GM12878 (cell line): ENCODE measurements at places on chromosomes 1 and 21. TPM values are rescaled to one million over a fixed set of nuclear protein-coding genes. Genes with fewer than 3 reads are reported as not detected.

The CRABP2 gene
- 1.2 and 1.3 TPM in 2 replicates for total RNA-seq

- H3K4me3 ChIP-seq = no peak overlapping the region
- no peak overlapping the region for H3K27ac ChIP-seq
- H3K36me3 ChIP-seq = no peaks in the 10 kb centered on the region
Observed at GRCh38 chr1:183178545-183178944, 7.5 kb upstream of the LAMC2 start.

DNA sequence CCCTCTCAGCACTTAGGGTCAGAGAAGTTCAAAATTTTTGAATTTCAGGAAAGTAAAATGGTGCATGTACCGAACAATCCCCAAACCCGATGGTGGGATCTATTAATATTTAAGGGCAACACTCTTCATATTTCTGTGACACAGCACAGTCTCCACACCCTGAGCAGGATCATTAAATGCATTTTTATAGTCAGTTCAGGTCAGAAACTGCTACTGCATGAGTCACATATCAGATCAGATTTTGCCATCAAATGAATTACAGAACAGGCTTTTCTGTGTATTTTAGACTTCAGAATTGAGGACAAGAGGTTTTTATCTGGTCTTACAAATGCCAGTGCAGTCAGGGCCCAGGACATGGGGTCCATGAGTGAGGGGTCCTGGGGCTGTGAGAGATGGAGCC, 79.2 kb downstream of the RIPK4 start:
- H3K27me3 ChIP-seq = no peaks in the 10 kb centered on the region
- H3K4me3 ChIP-seq = no peak overlapping the region
- no peak overlapping the region for H3K27ac ChIP-seq
- no peaks in the 10 kb centered on the region for H3K36me3 ChIP-seq

The TEX38 gene
- not detected in 2 replicates for total RNA-seq

DNA sequence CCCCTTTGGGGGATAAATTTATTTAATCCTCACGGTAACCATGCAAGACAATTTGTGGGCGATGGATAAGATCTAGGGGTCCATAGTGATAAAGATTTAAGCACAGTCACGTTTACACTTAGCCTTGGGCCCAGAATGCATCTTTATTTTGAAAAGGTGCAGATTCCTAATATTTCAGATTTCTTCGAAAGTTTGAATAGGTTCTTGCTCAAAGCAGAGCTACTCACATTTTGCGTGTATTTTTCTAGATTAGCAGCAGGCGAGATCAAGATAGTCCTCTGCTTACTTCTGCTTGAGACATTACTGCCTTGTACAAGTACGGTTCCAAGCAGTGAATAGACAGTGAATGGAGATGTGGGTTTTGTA, 647 bp downstream of the TSEN15 start:
- H3K36me3 ChIP-seq = peaks cover 4% of the 10 kb centered on the region; the same call in 1 of the 2 replicates
- H3K4me3 ChIP-seq = peak overlapping the region; percentile 83
- peak overlapping the region; percentile 78 for H3K27ac ChIP-seq
- no peaks in the 10 kb centered on the region for H3K27me3 ChIP-seq
- no peak for DNase-seq

GRCh38 chr1:9603766-9604753, 15.3 kb downstream of the TMEM201 start:
- peaks cover 27% of the 10 kb centered on the region for H3K36me3 ChIP-seq
- no peaks in the 10 kb centered on the region for H3K27me3 ChIP-seq
- no peak overlapping the region for H3K4me3 ChIP-seq
- no peak overlapping the region for H3K27ac ChIP-seq

DNA sequence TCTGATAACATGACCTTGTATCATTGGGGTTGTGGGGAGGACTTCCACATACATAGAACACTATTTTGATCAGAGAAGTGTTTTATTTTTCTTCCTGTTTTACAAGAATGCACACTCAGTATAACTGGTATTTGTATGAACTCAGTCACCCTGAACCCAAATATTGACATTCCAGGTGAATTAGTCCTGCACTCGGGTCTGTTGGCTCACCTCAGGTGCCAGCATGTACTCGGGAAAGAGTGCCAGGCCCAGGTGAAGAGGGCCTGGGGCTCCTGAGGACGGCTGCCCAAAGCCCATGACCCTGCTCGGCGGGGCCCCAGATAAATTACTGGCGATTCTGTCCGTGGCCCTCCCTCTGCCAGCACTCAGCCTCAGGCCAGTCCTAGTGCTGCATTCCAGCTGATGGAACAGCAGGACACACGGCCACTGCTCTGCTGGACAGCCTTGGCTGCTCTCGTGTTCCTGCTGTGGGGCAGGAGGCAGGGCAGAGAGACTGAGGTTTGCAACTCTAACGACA, 75.4 kb upstream of the TMPRSS2 start:
- no peaks in the 10 kb centered on the region for H3K36me3 ChIP-seq
- no peak overlapping the region for H3K4me3 ChIP-seq
- no peak overlapping the region for H3K27ac ChIP-seq
- H3K27me3 ChIP-seq = no peaks in the 10 kb centered on the region
- H3K4me1 ChIP-seq = no peaks in the 10 kb centered on the region

DNA sequence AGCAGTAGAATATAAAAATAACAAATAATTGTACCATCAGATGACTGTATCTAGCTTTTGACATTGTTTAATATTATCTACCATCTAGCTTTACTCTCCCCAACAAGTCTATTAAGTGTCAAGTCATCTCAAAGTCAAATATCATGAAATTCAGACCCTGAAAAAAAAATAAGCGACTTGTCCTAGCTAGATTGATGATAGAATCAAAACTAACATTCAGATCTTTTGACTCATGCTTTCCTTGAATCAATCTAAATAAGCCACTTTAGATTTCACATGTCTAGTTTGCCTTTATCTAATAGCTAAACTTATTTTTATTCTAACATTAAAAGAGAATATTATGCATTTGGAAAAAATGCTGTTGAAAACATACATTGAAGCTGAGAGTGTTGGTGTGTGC, 35.4 kb downstream of the CRB1 start:
- no peaks in the 10 kb centered on the region for H3K27me3 ChIP-seq
- no peak for DNase-seq
- no peaks in the 10 kb centered on the region for H3K36me3 ChIP-seq

- H3K4me3 ChIP-seq = no peak overlapping the region
- no peaks in the 10 kb centered on the region; the same call in 1 of the 2 replicates for H3K27me3 ChIP-seq
- no peaks in the 10 kb centered on the region for H3K36me3 ChIP-seq
- no peak for DNase-seq
- no peaks in the 10 kb centered on the region for H3K4me1 ChIP-seq
- no peak overlapping the region for H3K27ac ChIP-seq
Observed at GRCh38 chr1:7302873-7303272, 468.2 kb upstream of the VAMP3 start.

The SMPDL3B gene
- 1.9 TPM in 2 replicates for total RNA-seq

DNA sequence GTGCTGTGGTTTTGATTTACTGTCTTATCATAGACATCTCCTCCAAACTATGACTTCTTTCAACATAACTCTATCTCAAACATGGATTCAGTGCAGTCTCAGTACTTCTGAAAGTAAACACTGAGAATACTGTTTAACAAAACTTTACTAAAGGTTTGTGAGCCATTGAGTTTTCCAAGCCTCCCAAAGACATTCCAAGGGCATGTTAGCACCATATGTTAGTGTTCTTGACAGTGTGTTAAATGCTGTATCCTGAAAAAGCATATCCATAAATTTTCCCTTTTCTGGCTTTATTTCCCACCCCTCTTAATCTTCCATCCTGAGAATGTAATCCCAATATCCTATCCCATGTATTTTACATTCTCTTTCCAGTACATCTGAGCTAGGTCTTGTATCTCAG, 446.8 kb upstream of the CXADR start:
- no peak overlapping the region for H3K4me3 ChIP-seq
- no peaks in the 10 kb centered on the region for H3K27me3 ChIP-seq
- DNase-seq = no peak
- H3K36me3 ChIP-seq = no peaks in the 10 kb centered on the region
- H3K4me1 ChIP-seq = no peaks in the 10 kb centered on the region

GRCh38 chr1:226211181-226211821, 12.2 kb upstream of the MIXL1 start:
- H3K27ac ChIP-seq = no peak overlapping the region
- no peak overlapping the region for H3K4me3 ChIP-seq
- H3K4me1 ChIP-seq = no peaks in the 10 kb centered on the region; the same call in 1 of the 2 replicates
- DNase-seq = no peak

GRCh38 chr1:210262897-210263272, 30.3 kb downstream of the SERTAD4 start:
- no peak overlapping the region for H3K4me3 ChIP-seq
- H3K4me1 ChIP-seq = no peaks in the 10 kb centered on the region
- H3K36me3 ChIP-seq = no peaks in the 10 kb centered on the region
- H3K27ac ChIP-seq = no peak overlapping the region

GRCh38 chr1:212139526-212140135, 104.1 kb downstream of the DTL start:
- no peak overlapping the region for H3K4me3 ChIP-seq
- H3K4me1 ChIP-seq = no peaks in the 10 kb centered on the region
- H3K27ac ChIP-seq = no peak overlapping the region
- DNase-seq = no peak
- no peaks in the 10 kb centered on the region for H3K36me3 ChIP-seq

GRCh38 chr1:204107892-204108291, 35.0 kb downstream of the SOX13 start:
- H3K36me3 ChIP-seq = no peaks in the 10 kb centered on the region
- H3K27ac ChIP-seq = no peak overlapping the region
- H3K4me3 ChIP-seq = no peak overlapping the region
- peaks cover under 1% of the 10 kb centered on the region; the same call in 1 of the 2 replicates for H3K4me1 ChIP-seq
- H3K27me3 ChIP-seq = peaks cover 1% of the 10 kb centered on the region; the same call in 1 of the 2 replicates

- H3K27ac ChIP-seq = no peak overlapping the region
- H3K4me1 ChIP-seq = peaks cover 11% of the 10 kb centered on the region; the same call in 1 of the 2 replicates
- no peak for DNase-seq
- H3K36me3 ChIP-seq = no peaks in the 10 kb centered on the region
- H3K27me3 ChIP-seq = no peaks in the 10 kb centered on the region
Observed at GRCh38 chr1:183694755-183695154, 41.6 kb upstream of the APOBEC4 start.

- DNase-seq = no peak
- no peak overlapping the region for H3K27ac ChIP-seq
- H3K4me3 ChIP-seq = no peak overlapping the region
- H3K36me3 ChIP-seq = peaks cover 15% of the 10 kb centered on the region; the same call in 1 of the 2 replicates
- H3K4me1 ChIP-seq = peaks cover 57% of the 10 kb centered on the region
- no peaks in the 10 kb centered on the region for H3K27me3 ChIP-seq
Observed at GRCh38 chr1:39266269-39266668, 61.8 kb downstream of the MACF1 start.

DNA sequence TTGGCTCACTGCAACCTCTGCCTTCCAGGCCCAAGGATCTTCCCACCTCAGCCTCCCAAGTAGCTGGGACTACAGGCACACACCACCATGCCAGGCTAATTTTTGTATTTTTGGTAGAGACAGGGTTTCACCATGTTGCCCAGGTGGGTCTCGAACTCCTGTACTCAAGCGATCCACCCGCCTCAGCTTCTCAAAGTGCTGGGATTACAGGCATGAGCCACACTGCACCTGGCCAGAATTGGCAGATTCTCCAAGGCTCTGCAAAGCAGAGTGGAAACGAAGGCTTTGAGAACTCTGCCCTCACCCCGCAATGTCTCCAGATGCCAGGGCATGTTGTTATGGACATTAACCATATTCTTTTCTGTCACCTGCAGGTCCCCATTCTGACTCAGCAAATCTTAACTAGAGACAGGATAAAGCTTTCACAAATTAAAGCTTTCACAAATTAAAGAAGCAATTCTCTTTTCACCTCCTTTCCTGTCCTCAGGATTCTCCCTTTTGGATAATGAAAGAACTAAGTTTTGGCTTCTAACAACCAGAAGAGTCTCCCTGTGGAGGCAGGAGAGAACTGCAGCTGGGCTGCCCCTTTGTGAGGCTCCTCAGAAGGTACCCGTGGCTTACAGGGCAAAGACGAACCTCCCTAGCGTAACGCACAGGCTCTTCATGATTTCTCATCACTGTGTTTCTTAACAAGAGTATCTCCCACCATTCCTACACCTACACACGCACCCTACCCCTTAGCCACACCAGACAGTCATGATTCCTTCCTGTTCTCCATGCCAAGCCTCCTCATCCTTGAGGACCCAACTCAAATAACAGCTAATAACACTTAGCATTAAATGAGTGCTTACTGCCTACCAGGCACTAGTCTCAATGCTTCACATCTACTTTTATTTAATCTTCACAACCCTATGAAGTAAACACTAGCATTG, 29.8 kb downstream of the GPA33 start:
- H3K4me1 ChIP-seq = 0 out of 2 replicates have a peak, but pooled peaks cover 3% of the 10 kb centered on the region
- DNase-seq = no peak
- no peaks in the 10 kb centered on the region for H3K36me3 ChIP-seq
- H3K27me3 ChIP-seq = no peaks in the 10 kb centered on the region
- H3K4me3 ChIP-seq = no peak overlapping the region
- no peak overlapping the region for H3K27ac ChIP-seq

- H3K4me1 ChIP-seq = no peaks in the 10 kb centered on the region
- no peak for DNase-seq
- no peaks in the 10 kb centered on the region; the same call in 1 of the 2 replicates for H3K27me3 ChIP-seq
- H3K4me3 ChIP-seq = no peak overlapping the region
- no peaks in the 10 kb centered on the region for H3K36me3 ChIP-seq
- H3K27ac ChIP-seq = no peak overlapping the region
Observed at GRCh38 chr1:228804640-228805413, 69.5 kb downstream of the RHOU start.

DNA sequence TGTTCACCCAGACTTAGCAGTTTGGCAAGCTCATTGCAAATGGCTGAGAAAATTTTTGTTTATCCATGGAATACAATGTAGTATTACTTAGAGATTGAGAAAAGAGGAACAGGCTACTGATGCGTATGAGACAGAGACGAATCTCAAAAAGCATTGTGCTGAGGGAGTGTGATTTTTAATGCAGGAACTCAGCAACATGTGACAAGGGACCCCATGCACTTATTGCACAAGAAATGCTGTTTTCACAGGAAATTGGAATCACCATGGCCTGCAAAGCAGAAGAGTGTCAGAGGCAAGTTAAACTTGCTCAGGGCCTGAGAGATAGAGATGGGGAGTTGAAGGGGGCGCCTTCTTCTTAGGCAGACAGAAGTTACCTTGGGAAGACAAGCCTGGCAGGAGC, 32.6 kb upstream of the TLR5 start:
- DNase-seq = no peak
- no peak overlapping the region for H3K27ac ChIP-seq
- no peaks in the 10 kb centered on the region for H3K27me3 ChIP-seq
- no peaks in the 10 kb centered on the region for H3K4me1 ChIP-seq

DNA sequence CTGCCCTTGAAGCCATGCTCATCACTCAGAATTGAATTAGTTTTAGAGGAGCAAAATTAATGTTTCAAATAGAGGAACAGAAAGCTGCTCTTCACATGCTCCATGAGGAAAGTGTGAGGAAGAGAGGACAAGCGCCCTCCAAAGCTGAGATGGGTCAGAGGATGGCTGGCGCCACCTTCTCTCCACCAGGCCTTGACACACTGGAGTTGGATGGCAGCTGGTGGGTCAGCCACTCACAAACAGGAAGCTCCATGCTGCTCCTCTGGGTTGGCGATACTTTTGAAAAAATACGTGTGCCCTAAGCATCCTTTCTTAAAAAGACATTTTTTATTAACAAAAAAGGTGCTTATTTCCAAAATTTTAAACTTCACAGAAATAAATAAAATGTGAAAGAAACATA, 3.1 kb upstream of the CD2 start:
- no peak overlapping the region for H3K27ac ChIP-seq
- H3K4me1 ChIP-seq = no peaks in the 10 kb centered on the region
- no peak overlapping the region for H3K4me3 ChIP-seq
- no peak for DNase-seq
